ENCODE measurements at places on chromosomes 7 and 10.

DNA sequence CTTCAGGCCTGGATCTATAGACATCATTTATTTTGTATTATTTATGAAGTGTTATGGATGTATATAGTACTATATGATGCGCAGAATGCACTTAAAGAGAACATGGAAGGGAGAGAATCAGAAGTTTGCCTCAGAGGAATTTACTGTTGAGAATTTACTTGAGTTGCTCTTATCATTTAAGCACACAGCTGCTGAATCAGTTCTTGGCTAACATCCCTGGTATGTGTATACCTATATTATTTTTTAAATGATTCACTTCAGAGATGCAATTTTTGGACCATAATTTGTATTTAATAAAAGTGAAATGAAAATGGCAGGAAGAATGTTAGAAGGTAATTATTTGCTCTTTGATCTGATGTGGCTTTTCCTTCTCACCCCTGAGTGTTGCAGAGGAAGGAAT lies 191.6 kb downstream of the BICC1 start:
- DNase-seq, result no peak

DNA sequence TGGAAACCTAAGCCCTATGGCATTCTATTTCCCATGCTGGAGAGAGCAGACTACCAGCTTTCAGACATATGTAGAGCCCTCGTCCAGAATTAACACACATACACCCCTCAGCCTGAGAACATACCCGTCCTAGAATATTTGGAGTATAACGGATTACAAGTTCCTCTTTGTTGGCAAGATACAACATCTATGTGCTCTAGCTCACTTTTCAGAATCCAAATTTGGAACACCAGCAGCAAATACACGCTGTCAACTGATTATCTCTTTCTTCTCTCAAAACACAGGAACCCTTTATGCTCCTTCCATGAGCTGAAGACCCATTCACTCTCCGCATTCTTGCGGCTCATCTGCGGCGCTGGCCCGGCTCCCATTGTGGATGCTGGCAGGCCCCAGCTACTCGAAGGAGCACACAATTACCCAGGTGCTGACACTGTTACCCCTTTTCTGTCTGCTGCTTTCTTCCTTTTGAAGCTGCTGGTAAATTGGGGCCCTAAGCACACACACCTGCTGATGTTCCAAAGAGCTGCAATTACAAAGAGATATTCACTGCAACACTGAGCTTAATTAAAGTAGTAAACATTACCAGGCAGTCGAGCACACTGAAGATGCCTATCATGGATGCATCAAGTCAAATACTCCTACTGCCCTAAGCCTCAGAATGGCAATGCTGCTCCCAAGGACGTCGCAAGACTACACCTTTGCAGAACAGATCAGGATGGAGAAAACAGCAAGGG lies 70.0 kb downstream of the VOPP1 start:
- DNase-seq, result no peak

GRCh38 chr10:88317099-88317498 lies 266.0 kb downstream of the RNLS start:
- DNase-seq, result no peak

DNA sequence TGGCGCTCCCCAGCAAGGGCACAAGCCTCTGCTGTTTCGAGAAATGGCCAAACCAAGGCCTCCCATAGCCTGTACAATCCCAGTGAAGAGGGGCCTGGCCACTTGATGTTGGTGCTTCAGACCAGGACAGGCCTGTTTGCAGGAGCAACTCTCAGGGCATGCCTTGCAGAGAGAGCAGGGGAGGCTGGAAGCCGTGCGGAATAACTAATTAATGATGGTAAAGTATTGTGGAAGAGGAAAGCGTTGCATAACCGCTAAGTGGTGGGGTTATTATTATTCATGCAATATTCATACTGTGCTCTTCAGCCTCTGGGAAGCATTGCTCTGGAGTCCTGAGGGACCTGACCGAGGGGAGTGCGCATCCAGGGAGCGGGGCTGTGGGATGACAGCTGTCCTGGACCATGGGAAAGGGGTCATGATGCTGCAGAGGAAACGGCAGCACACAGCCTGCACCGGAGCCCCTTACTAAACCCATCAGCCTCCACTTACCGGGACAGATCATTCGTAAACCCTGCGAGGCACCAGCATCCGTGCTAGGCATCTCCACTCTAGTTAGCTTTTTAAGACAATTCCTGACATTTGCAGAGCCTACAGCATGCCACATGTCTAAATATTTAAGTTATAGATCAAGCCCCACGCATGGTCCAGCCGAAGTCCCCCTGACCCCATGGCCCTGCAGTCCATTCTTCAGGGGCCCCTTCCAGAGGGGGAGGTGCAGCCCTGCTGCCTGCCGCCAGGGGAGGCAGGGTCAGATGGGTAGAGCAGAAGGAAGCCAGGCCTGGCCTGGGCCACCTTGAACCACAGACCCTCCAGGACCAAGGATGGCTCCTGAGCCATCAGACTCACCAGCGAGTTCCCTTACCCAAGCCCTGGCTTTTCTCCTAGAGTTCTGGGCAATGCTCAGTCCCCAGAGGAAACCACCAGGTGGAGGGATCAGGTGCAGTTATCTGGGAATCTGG lies 11.6 kb downstream of the TMEM273 start:
- no peak for DNase-seq

GRCh38 chr7:20113427-20114027 lies 103.7 kb downstream of the MACC1 start:
- DNase-seq, result no peak

GRCh38 chr10:126126023-126126422 lies 229.7 kb downstream of the FANK1 start:
- no peak for DNase-seq

DNA sequence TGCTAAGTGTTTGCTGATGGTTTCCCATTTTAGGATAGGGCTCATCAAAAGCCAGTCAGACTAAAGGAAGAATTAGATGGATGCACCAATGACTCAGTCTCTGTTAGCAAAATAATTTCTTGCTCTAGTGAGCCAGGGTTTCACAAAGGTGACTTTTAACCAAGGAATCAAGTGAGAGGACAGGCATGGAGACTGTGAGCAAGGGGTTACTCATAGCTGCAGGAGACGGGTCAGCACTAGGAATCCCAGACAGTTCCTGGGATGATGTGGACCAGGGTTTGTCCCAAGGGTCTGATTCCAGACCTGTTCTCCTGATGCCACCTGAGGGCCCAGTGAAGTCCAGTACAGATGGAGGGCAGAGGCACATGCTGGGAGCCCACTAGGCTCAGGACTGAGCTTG lies 138.1 kb downstream of the NOC3L start:
- DNase-seq, result no peak

GRCh38 chr10:44292390-44293002 lies 92.4 kb downstream of the CXCL12 start:
- no peak for DNase-seq

GRCh38 chr7:2962865-2963264 lies 80.8 kb downstream of the CARD11 start:
- DNase-seq, result no peak

GRCh38 chr7:150337179-150337578 lies 4.2 kb downstream of the RARRES2 start:
- no peak for DNase-seq

DNA sequence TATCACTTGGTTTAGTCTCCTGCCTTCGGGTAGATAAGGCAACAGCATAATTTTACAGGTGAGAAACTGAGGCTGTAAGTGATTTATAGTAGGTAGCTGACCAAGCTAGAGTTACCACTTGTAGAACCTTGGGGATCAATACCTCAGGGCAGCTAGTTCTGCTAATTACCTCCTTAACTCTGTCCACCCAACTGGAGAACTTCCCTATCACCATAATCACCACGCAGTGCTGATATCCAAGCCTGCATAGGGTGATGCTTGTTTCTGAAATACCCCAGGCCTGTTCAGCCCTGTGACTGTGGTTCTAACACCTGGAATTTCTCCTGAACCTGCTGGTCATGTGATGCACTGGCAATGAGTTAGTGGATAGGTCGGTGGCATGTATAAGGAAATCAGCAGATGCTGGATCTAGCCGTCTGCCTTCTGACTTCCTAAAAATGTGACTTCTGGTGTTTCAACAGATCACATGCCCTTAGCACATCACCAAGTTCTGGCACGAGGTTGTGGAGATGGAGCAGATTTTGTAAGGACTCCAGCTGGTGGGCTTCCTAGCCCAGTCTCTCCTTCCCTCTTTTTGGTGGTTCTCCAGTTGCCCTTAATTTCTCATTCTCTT lies 15.3 kb downstream of the PLAU start:
- no peak for DNase-seq

DNA sequence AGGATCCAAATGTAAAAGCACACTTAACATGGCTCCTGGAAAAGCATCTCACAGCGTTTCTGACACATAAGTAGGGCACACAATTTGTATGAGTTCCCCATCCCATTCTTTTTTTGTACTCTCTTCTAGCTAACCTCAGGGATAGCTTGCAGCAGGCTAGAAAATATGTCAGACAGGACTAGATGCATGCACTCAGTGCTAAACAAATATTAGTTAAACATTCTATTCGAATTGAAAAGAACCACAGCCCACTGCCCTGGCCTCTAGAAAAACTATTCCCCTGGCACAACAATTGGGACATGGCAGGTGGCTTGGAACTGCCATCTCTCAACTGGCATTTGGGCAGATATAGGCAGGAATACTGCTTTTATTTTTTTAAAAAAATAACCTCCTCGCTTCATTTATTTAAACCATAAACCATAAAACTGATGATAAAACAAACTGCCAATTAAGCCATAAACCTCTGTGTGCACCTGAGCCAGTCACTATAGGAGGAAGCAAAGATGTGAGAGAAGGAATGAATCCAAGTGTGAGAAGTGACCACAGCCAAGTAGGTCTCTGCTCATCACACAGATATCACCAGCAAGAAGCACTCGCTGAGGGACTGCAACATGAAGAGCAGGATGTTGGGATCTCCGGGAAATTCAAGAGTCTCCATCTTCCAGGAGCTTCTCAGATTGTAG lies 394.1 kb downstream of the NEBL start:
- no peak for DNase-seq

DNA sequence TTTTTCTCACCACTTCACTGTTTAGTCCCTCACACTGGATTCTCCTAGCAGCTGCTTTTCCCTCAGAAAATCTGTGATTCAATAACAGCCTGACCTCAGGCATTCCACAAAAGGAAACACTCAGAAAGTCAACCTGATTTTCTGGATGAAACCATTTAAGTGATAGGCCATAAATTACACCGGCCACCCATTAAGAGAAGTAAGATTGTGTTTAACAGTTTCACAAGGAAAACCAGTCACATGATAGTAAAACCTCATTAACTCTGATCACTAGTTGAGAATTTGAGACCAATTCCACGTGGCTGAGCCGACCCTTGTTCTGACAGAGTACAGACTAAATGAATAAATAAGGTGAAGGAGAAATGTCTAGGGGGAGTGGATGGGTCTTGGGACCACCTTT lies 7.7 kb downstream of the GRM8 start:
- DNase-seq, result no peak

DNA sequence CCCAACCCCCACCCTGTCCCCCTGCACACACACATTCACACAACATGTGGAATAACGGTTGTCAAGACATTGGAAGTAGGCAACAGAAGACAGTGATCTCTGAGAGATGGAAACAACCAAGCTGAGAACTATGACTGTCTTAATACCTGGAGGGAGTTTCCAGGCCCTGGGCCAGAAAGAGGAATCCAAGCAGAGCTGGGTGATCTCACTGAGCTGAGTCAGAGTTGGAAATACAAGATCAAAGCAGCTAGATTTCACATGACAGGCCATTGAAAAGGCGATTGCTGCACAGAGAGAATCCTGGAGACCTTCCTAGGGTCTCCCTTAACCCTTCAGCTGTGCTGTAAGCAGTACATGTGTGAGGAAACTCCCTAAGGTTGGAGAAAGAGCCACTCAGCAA lies 165.8 kb upstream of the PRSS1 start:
- DNase-seq, result no peak

DNA sequence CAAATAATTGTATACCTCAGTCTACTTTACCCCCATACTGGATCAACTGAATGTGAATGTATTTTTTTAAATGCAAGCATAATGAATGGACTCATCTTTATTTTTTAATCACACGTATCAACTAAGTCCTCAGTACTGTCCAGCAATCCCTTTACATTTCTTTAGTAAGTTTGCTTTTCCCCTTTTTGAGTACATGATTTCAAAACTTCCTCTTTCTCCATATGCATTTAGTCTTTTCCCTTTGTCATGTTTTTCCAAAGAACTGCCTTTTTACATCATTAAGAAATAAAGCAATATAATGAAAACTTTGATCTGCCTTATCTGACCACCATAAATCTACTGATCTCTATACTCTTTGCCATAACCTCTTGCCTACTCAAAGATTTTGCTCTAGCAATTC lies 182.5 kb upstream of the AKR1E2 start:
- no peak for DNase-seq

DNA sequence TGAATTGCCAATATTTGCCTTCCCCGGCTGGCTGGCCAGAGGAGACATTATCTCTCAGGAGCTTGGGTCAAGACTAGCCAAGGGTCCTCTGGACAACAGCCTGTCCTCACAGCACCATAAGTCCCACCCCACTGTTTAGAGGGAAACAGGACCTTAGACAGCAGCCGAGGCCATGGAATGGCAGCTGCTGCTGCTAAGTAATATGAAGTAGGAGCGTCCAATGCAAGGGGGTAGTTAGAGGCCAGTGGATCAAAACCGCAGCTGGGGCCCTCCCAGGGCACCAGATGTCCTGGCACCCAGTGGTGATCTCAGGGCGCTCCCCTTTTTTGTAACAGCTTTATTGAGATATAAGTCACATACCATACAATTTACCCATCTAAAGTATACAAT lies 12.9 kb upstream of the KCP start:
- DNase-seq, result no peak

- no peak for DNase-seq
These were observed 15.6 kb downstream of the FANK1 start for GRCh38 chr10:125911990-125912389.

- DNase-seq, result no peak
These were observed 16.5 kb downstream of the SLK start for GRCh38 chr10:103983367-103983911.

DNA sequence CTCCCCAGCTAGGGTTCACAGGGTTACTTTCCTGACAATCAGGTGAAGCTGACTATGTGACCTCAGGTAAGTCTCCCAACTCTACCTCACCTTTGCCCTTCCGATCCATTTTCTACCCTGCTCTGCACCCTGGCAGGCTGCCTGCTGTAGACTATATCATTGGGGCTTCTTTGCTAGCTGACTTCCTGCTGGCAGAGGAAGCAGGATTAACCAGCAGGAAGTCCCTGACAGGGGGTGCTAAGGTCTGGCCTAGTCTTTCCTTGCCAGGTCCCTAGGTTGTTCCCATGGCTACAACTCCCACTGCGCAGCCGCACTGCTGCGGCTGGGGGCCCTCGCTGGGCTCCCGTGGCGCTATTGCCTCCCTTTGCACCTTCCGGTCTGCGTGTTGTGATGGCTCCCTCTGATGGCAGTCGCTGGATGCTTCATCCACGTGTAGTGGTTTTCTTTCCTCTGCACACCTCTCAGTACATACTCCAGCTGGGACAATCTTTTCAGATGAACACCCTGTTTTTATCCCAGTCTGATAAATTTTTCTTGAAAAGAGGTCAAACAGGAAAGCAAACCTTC lies 365.9 kb downstream of the REEP3 start:
- no peak for DNase-seq

Data from activated CD4-positive, alpha-beta T cell treated with anti-CD3 and anti-CD28 coated beads, Interleukin-2, amount 50 U/mL, for 24 hours (primary cell).